SK-N-SH (cell line): ENCODE measurements at places on chromosomes 5 and 9. TPM values are rescaled to one million over a fixed set of nuclear protein-coding genes. Genes with fewer than 3 reads are reported as not detected.

PDCD1LG2 gene
- 11.1 and 19.4 TPM in 2 replicates for polyA plus RNA-seq

DNA sequence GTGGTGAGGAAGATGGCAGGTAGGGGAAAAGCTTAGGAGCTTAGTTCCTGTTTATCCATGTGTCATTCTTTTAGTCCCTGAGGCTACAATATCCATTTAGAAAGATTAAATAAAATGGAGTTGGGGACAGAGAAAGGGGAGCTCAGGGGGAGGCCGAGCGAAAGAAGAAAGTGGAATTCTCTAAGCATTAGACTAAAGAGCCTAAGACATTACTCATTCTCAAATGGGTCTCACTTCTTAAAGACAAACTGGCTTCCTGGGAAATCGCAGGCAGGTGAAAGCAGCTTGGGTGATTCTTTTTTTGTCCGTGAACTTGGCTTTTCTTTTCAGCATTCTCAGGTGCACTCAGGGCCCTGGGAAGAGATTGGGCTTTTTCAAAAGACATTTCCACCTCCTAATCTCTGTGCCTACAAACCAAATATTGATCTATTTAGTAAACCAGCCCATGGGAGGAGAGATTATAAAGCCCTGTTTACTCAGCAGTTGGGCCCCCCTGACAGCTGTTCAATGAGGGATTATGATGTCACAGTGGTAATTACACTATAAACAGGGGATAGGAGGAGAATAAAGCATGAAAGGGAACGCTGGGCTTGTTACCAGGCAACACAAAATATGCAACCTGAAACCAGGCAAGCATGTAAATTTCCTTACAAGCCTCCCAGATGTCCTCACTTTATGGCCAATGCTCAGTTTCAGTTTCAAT, 584.0 kb downstream of the ACTL7B start:
- DNase-seq, result no peak

DNA sequence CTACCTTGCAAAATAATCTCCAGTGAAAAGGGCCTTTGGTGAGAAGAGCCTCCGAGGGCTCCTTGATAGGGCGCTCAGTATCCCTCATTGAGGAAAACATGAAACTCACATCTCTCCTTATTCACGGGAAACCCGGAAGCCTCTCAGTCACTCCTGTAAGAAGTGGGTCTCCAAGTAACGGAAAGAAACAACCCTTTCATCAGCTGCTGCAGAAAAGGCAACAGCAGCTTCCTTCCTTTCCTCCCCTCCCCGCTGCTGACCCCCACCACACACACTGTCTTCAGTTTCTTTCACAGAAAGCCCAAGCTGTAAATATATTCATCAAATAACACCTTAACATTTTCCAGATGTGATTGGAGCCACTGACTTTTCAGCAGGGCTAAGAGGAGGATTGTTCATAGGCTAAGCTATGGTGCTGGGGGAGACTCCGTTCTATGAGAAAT, 81.4 kb downstream of the C9orf152 start:
- no peak for DNase-seq

GRCh38 chr9:22643541-22643940, 196.9 kb downstream of the DMRTA1 start:
- no peak for DNase-seq

TPM2 gene
- polyA plus RNA-seq, result 589 and 620 TPM in 2 replicates

GRCh38 chr9:71620746-71621145, 147.6 kb downstream of the CEMIP2 start:
- DNase-seq, result no peak

GRCh38 chr5:53032188-53032587, 43.0 kb downstream of the ITGA2 start:
- DNase-seq, result no peak
